A549 treated with Mapracorat at 1 μM for 4 hours (cell line): ENCODE measurements at places on chromosomes 2 and 18. TPM values are rescaled to one million over a fixed set of nuclear protein-coding genes. Genes with fewer than 3 reads are reported as not detected.

The DHRS9 gene
- total RNA-seq, result 2.7 to 4.3 TPM (median 3.4 TPM) in 5 replicates

The ACKR3 gene
- 12.5 to 17.9 TPM (median 14.4 TPM) in 5 replicates for total RNA-seq

The CPO gene
- 0.11 to 0.13 TPM in 2 of 5 replicates, not detected in the others for total RNA-seq

The CKAP2L gene
- total RNA-seq, result 12.1 to 16.9 TPM (median 15.1 TPM) in 5 replicates

The ARHGAP15 gene
- not detected in 5 replicates for total RNA-seq

The CYP27C1 gene
- 2.4 to 4.8 TPM (median 3.8 TPM) in 5 replicates for total RNA-seq

The CLEC4F gene
- not detected in 5 replicates for total RNA-seq

The HAAO gene
- total RNA-seq, result not detected in 5 replicates

The UGT1A3 gene
- total RNA-seq, result 0.10 to 0.31 TPM (median 0.26 TPM) in 3 of 5 replicates, not detected in the others

The VIL1 gene
- 0.13 to 0.51 TPM (median 0.21 TPM) in 5 replicates for total RNA-seq
